ENCODE measurements at places on chromosomes 1 and 21. TPM values are rescaled to one million over a fixed set of nuclear protein-coding genes. Genes with fewer than 3 reads are reported as not detected.

The ZFP69B gene
- total RNA-seq, result 1.1 TPM

The SYT2 gene
- not detected for total RNA-seq

The BGLAP gene
- 0.66 TPM for total RNA-seq

The S100A8 gene
- total RNA-seq, result 27.5 TPM

The SIPA1L2 gene
- total RNA-seq, result 117 TPM

The IGSF3 gene
- 15.5 TPM for total RNA-seq

The GJA5 gene
- 197 TPM for total RNA-seq

The SLAMF9 gene
- total RNA-seq, result not detected

All from right cardiac atrium (tissue), 5 donors.